ENCODE measurements at places on chromosomes 7 and 10.

DNA sequence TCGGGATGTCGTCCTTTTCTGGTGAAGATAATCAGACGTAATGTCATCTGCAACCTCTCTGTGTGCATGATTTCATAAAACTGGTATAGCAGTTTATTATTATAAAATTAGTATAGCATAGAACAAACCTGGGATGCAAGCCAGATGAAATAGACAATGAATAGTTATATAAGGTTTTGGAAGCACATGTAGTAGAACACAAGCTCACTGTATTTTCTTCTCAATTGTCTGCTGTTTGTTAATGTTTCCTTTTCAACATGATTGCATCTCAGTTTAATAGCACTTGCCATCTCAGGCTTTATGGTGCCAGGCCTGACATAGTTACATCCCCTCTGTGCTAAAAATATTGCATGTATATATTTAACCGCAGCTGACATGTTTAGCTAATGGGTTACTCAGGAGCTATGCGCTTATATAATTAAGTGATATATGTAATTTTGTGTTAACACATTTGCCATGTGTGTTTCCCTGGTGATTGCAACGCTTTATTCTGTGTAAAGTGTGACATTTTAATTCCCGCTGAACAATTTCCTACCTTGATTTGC lies 132.7 kb downstream of the ARID5B start:
- DNase-seq, result no peak

- DNase-seq, result no peak
Measured at GRCh38 chr7:133562621-133563020, 309.7 kb downstream of the EXOC4 start.

GRCh38 chr10:12129222-12130111 lies at the start of gene SEC61A2:
Gene SEC61A2 (plus strand): TSS chr10:12129677. CDS start chr10:12129788, 111 bp downstream.
- peak; percentile 97 for DNase-seq

- DNase-seq, result no peak
Measured at GRCh38 chr7:140571538-140572122, 69.0 kb downstream of the DENND2A start.

- DNase-seq, result no peak
Measured at GRCh38 chr10:119325131-119325530, 117.8 kb downstream of the GRK5 start.

- no peak for DNase-seq
Measured at GRCh38 chr10:4588824-4589223, 237.2 kb upstream of the AKR1E2 start.

GRCh38 chr7:31763548-31763947 lies 76.5 kb downstream of the PPP1R17 start:
- DNase-seq, result no peak

- DNase-seq, result no peak
Measured at GRCh38 chr10:36808625-36809362, 316.6 kb upstream of the ANKRD30A start.

DNA sequence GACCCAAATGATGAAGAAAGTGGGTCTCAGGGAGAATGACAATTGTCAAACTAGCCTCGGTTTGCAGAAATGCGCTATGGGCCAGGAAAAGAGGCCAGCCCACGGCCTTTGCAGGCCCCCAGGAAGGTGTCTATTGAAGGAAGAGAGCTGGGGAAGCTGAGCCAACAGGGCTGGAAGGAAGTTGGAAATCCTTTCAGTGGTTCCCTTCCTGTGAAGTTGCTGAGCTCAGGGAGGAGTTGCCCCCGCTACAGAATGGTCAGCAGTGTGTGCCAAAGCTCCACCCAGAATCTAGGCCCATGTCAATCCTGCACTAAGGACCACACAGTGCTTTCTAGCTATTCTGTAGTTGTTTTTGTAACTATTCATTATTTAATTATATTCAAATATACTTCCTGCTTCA lies 91.6 kb upstream of the ANLN start:
- DNase-seq, result no peak

DNA sequence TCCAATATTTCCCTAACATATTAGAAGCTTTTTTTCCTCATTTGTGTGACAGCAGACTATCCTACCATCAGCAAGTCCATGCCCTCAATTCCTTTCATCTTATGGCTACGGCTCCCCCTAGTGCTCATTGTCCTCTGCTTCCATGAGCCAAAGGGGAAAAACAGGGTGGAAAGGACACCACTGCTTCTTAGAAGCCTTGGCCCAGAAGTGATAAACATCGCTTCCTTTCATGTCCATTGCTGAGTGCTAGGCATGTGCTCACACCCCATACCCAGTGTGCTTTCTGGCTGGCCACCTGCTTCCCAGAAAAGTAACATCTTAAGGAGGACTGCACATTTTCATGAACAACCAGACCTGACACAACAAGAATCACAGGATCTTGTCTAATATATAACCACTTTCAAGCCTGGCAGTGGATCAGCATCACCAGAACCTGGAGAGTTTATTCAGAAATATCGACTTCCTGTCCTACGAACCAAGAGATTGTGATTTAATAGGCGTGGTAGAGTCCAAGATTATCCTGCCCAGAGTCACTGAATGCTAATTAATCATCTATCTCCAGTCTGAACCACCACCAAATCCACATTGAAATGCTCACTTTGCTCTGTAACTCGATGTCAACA lies 650.5 kb upstream of the SORCS1 start:
- no peak for DNase-seq

GRCh38 chr10:59587083-59587755 lies 122.4 kb downstream of the SLC16A9 start:
- no peak for DNase-seq

GRCh38 chr10:1043532-1043995 lies 5.4 kb downstream of the IDI1 start:
- DNase-seq, result no peak

DNA sequence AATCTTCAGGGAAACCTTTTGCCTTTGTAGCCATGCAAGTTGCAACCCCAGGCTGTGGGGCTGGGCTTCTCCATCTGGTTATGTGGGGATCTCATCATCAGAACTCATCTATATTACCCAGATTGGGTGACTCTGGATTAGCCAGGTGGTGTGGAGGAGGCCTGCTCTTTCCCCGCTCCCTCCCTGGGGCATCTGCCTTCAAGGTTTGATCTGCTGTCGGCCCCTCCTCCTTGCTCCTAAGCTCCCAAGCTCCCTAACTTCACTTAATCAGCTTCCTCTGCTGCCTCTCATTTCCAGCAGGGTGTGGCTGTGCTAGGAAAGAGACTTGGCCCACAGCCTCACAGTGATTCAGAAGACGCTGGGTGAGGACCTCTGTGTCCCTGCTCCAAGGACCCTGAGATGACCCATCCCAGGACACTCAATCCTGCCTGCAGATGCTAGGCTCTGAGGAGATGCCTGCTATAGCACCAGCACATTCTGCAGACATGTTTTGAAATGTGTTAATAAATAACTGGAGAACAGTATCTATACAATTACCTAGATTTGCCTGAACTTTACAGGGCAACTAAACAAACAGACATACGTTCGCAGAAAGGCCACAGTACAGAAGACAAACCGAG lies 392.1 kb upstream of the PODXL start:
- DNase-seq, result no peak

DNA sequence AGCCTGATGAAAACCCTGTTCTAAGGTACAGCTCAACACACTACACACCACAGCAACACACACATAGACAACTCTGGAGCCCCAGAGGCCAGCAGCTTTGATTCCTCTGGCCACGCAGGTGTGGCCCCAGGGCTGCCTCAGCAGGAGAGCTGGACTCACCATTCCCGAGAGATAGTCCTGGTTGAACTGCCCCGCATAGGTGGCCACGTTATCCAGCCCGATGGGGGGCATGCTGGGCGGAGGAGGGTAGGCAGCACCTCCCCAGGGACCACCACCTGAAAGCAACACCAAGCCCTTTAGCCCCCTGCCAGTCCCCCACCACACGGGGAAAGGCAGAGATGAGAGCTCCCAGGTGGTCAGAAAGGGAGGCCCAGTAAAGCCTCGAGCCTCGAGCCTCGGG lies 34.7 kb downstream of the ANXA11 start:
- no peak for DNase-seq

DNA sequence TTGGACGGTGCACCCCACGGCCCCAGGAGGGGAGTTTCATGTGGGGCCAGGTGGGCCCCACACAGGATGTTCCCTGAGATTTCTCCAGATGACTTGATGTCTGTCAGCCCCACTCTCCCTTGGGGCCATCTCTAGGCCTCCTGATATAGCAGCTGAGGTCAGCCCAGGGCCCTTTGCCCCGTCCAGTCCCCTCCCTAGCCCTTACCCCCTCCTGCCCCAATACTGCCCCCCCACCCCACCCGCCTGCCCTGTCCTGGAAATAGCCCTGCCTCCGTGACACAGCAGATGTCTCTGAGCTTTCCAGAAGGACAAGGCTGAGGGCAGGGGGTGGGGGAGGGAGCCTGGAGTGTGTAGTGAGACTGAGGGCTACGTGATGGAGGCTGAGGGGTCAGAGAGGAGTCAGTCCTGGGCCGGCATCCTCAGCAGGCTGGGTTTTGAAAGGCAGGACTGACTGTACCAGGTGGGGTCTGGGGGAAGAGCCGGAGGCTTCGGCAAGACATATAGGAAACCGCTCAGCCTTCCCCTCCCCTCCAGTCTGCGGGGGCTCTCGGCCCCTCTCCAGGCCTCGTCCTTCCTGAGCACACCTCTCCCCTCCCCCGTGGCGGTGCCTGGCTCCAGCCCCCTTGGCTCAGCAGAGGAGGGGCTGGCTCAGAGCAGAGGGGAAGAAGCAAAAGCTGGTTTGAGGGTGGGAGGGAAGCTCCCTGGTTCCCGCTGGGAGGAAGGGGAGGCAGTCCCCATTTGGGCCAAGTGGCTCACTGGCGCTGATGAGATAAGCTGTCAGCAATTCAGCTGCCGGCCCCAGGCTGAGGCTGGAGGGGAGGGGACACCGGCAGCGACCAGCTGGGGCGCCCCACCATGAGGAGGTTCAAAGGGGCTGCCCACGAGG lies 2.0 kb downstream of the FLNC start:
- DNase-seq, result no peak

GRCh38 chr7:24405002-24405401 lies 121.0 kb downstream of the NPY start:
- no peak for DNase-seq

DNA sequence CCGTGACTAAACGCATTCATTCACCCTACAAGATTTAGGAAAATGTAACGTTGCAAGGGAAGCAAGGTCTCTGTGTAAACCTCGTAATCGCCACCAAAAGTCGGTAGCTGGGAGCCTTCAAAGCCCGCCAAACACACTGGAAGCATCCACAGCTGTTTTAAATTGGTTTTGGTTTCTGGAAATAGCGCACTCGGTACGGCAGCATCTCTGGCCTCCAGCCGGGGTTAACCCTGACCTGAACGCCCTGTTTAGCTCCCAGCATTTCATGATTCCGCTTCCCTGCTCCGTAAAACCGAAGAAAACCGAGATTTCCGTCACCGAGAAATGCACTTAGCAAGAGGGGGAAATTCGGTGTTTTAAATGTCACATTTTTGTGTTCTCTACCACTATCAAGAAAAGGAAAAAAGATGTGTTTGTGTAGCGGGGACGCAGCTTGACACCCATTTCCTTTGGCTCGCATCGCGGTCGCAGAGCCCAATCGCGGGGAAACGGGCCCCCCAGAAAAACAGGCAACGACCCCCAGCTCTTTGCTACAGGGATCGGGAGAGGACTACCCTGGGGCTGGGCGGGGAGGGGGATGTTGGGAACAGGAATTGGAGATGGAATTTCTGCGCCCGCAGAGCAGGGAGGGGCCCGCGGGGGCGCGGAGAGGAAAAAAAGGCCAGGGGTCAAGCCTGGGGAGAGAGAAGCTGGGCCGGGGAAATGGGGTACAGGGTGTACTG lies 646 bp downstream of the SGCE start:
- DNase-seq, result no peak

DNA sequence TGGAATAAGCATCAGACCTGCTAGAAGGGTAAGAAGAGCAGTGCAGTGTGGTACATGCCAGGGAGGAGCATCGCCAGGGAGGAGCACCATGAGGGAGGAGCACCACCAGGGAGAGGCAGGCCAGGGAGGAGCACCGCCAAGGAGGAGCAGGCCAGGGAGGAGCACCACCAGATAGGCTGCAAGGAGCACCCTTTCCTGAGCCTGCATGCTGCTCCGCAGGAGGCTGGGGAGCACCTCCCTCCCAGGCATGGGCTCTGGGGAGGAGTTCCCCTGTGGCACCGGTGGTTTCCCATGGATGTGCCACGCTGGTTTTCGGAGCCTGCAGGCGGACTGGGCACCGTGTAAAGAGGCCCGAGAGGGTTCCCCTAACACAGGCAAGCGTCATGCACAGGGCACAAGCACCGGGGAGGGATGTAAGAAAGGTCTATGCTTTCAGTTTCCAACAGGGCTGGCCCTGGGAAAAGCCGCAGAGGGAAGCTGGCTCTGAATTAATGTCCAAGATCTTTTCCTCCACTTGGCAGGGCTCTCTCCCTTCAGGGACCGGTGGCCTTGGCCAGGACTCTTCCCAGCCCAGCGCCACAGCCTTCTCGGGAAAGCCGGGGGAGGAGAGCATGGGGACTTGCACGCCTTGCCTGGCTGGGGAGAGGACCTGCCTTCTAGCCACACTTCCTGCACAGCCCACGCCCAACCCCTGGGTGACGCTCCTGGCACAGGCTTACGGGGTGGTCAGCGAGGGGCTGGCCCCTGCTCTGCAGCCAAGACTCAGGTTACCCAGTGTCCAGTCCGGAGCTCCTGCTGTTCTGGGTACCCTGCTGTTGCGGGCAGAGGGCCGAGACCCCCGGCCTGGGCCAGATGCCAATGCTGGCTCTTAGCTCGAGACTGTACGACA lies 11.5 kb upstream of the GPER1 start:
- DNase-seq, result no peak

DNA sequence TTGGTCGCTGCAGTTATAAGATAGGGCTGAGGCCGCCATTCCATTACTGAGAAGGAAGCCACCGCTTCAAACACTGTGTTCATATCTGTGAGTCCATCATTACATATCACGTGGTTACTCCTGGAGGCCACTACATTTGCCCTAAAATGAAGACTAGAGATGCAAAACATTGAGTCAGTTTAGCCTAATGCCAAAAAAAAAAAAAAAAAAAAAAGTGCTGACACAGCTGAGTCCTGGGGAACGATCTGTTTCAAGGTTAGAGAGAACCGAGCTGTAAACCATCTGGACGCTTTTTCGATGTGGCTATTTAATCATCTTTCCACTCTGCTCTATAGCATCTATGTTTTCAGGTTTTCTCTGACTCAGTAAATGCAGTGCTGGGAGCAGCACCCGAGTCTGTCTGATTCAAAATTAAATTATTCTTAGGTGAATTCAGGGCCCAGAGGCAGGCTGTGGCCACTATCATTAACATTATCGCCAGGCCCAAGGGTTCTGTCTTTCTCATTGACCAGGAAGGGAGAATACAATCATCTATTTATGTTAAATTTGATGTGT lies 449.1 kb downstream of the PAXIP1 start:
- DNase-seq, result no peak

DNA sequence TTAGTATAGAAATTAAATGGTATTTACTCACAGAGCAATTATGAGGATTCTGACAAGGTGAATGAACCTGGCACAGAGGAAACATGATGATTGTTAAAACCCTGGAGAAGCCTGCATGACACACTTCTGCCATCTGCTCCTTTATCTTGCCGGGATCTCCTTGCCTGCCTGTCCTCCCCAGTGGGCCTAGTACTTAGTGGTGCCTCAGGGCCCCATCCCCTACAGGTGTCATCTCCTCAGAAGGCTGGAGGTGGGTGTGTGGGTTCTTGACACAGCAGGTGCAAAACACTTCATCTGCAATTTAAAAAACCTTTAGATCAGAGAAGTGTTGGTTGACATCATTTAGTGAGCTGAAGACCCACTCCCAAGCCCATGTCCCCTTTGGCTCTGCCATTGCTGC lies 261.2 kb downstream of the ADRA2A start:
- no peak for DNase-seq

Data from activated CD4-positive, CD25-positive, alpha-beta regulatory T cell (primary cell).